ENCODE measurements at places on chromosomes 11 and 22.

DNA sequence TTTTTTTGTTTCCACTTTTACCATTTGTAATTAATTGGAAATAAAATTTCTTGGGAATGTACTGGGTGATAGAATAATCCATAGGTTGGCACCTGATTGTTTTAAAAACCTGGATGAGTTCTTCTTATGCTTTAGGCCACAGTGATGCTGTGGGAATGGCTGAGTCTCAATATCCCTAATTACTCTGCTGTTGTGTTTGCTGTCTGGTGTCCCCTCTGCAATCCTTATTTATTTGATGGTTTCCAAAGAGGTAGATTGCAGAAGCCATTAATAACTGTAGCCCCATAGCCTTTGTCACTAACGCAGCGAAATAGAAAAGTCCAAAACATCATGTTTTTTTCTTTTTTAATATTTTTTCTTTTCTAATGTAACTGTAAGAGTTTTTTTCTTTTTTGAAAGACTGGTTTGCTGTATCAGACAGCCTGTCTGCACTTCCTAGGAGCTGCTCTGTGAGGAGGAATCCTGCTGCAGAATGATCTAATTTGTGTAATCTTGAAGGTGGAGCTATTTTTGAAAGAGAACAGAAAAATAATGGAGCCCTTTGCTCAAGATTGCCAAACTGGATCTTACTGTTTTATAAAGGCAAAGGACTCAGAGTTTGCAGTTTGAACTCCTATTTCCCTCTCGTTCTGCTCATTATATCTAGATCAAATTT lies 14.9 kb downstream of the PACS1 start:
- DNase-seq = no peak

- no peak for DNase-seq
These were observed 24.4 kb downstream of the SHANK3 start for GRCh38 chr22:50696799-50697561.

- DNase-seq = no peak
These were observed 98.8 kb downstream of the SNX19 start for GRCh38 chr11:130817330-130817944.

DNA sequence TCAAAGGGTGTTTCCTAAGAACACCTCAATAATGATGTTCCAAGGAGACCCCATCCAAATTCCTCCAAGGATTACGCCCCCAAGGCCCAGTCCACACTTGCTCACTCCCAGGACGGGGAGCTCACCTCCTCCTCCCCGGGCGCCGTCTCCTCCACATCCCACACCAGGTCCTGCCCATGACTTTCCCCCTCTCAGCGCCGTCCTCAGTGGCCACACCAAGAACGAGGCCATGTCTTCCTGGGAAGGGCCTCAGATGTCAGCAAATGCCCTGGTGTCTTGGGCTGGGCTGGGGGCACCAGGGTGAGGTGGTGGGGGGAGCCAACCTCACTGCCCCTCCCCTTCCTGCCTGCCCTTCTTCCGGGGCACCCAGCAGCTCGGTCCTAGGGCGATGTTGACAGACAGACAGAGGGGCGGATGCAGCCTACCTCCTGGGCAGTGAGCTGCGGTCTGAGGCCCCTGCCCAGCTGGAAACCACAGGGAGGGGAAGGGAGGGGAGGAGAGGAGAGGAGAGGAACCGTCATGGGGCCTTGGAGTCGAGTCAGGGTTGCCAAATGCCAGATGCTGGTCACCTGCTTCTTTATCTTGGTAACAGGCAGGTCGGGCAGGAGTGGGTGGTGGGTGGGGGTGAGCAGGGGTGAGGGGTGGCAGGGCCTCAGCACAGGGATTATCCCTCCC lies at the start of the genes C11orf21 and TSPAN32:
TSS of gene C11orf21 (minus strand) at position 288 of the 675 bp plus-strand sequence. CDS start at position 178, 110 bp downstream.
TSS of gene TSPAN32 (plus strand) at position 383 of the 675 bp plus-strand sequence. CDS start at position 520, 137 bp downstream.
- DNase-seq = peak; percentile 80

GRCh38 chr11:92251980-92252379 lies 27.4 kb downstream of the FAT3 start:
- no peak for DNase-seq

- DNase-seq = no peak
These were observed 16.3 kb downstream of the TSPAN32 start for GRCh38 chr11:2318123-2318522.

GRCh38 chr11:28874706-28875105 lies 766.5 kb downstream of the METTL15 start:
- no peak for DNase-seq

DNA sequence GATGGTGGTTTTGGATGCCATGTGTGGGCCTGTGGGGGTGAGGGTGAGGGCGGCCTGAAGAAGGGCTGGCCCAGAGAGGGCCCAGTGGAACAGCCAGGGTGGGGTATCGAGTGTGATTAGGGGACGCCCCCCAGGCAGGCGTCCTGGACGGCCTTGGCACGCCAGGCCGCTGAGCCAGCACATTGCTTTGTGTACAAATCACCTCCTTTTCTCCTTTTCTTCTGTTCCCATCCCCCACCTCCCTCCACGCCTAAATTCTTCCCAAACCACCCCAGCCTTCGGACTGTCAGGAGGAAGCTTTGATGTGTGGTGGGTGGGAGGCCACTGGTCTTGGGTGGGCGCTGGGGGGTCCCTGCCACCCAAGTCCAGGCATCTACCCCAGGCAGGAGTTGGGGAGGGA lies 7.8 kb upstream of the CD248 start:
- DNase-seq = no peak

Measured in CD4-positive, alpha-beta T cell treated with Interleukin-12 subunit alpha and Interleukin-12 subunit beta, for 1 hour (primary cell).